PC-3 (cell line): ENCODE measurements at places on chromosomes 3 and 15. TPM values are rescaled to one million over a fixed set of nuclear protein-coding genes. Genes with fewer than 3 reads are reported as not detected.

TF gene
- not detected in 2 replicates for total RNA-seq

TGM4 gene
- 0.46 and 1.2 TPM in 2 replicates for total RNA-seq

NR2E3 gene
- total RNA-seq, result 0.35 and 0.77 TPM in 2 replicates

B2M gene
- 476 and 608 TPM in 2 replicates for total RNA-seq

IQCF5 gene
- not detected in 2 replicates for total RNA-seq

SLITRK3 gene
- total RNA-seq, result not detected in 2 replicates

FBXO40 gene
- not detected in 2 replicates for total RNA-seq

DNA sequence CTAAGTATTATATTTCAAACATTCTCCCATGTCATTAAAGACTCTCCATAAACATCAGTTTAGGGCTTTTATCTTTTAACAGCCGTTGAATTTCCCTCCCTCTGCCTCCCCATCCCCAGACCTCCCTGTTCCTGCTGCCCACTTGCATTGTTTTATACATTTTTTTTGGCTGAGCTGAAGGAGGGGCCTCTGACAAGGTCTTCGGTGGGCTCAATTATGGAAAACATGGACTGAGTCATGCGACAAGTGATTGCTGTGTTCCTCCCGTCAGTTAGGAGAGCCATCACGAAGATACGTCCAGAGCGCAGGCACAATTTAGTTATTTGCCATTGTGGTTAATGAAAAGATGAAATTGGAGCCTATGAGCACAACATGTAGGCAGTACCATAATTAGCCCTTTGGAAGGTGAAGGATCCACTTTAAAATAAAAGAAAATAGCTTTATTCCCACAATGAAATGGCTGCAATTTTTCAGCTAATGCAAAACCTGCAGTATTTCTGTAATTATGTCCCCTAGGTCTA lies 12.0 kb upstream of the NMNAT3 start:
- H3K27me3 ChIP-seq, result no peaks in the 10 kb centered on the region
- H3K36me3 ChIP-seq, result no peaks in the 10 kb centered on the region
- no peak overlapping the region for H3K27ac ChIP-seq
- H3K4me1 ChIP-seq, result no peaks in the 10 kb centered on the region
- no peak overlapping the region for H3K4me3 ChIP-seq

DNA sequence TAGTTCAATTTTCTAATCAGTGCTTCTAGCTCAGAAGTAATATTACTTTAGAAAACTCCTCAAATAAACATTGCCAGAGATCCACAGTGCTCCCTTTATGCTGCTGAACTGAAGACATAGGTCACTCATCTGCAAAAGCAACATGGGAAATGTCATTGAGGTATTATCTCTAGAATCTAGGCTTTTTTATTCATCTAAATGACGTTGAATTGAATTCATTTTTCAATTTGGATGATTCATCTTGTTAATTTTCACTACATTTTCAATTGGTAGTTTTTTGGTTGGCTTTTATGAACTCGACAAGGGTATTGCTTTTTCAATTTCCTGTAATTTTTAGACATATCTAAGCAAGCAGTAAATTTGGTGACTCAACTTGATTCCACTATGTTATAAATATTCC lies 275.4 kb downstream of the NFKBIZ start:
- peak overlapping the region; percentile 88 for H3K27ac ChIP-seq
- H3K36me3 ChIP-seq, result no peaks in the 10 kb centered on the region
- no peaks in the 10 kb centered on the region for H3K27me3 ChIP-seq
- peak; percentile 52 for DNase-seq
- H3K4me1 ChIP-seq, result peaks cover 37% of the 10 kb centered on the region

GRCh38 chr3:123621186-123621849 lies 36.5 kb upstream of the HACD2 start:
- H3K27ac ChIP-seq, result no peak overlapping the region
- DNase-seq, result no peak
- no peak overlapping the region for H3K4me3 ChIP-seq
- H3K27me3 ChIP-seq, result no peaks in the 10 kb centered on the region
- H3K36me3 ChIP-seq, result no peaks in the 10 kb centered on the region
- peaks cover 47% of the 10 kb centered on the region for H3K4me1 ChIP-seq

DNA sequence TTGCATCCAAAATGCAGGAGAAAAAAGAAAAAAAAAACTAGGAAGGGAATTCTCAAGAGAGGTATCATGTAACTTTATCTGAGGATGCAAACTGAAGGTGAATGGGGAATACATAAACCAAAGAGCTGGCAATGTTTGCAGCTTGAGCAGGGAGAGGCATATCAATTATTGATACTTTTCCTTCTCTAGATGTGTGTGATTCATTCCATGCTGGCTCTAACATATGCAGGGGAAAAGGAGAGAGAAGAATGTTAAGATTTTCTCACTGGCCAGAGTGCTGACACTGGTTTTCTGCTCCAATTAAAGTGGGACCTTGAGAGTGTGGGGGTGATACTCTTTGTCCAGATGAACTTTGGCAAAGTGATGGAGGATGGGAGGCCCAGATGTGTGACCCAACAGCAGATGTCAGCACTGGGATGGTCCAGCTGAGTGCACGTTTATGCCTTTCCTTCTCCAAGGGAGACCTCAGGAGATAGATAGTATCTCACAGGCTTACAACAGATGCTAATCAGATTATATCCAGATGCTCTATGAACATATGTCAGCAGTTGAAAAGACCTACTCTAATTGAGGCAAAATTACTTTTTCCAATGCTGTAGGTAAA lies 50.0 kb upstream of the PSMD6 start:
- no peaks in the 10 kb centered on the region for H3K27me3 ChIP-seq
- no peak for DNase-seq
- no peaks in the 10 kb centered on the region for H3K4me1 ChIP-seq
- no peaks in the 10 kb centered on the region for H3K36me3 ChIP-seq
- H3K4me3 ChIP-seq, result no peak overlapping the region
- H3K27ac ChIP-seq, result no peak overlapping the region

- H3K4me3 ChIP-seq, result no peak overlapping the region
- no peaks in the 10 kb centered on the region for H3K36me3 ChIP-seq
- H3K27ac ChIP-seq, result no peak overlapping the region
- DNase-seq, result no peak
- no peaks in the 10 kb centered on the region for H3K4me1 ChIP-seq
Measured at GRCh38 chr3:62882676-62883200, 7.5 kb upstream of the CADPS start.

GRCh38 chr3:119310071-119310470 lies 15.9 kb downstream of the ARHGAP31 start:
- H3K4me1 ChIP-seq, result peaks cover 32% of the 10 kb centered on the region
- peak overlapping the region; percentile 77 for H3K27ac ChIP-seq
- no peaks in the 10 kb centered on the region for H3K27me3 ChIP-seq
- H3K36me3 ChIP-seq, result no peaks in the 10 kb centered on the region
- peak; percentile 81 for DNase-seq
- H3K4me3 ChIP-seq, result no peak overlapping the region

- H3K4me1 ChIP-seq, result peaks cover 8% of the 10 kb centered on the region; the same call in 1 of the 2 replicates
- H3K4me3 ChIP-seq, result no peak overlapping the region
- peak; percentile 44 for DNase-seq
- no peaks in the 10 kb centered on the region for H3K27me3 ChIP-seq
- H3K27ac ChIP-seq, result no peak overlapping the region
- no peaks in the 10 kb centered on the region for H3K36me3 ChIP-seq
Measured at GRCh38 chr3:171542976-171543375, 82.8 kb upstream of the TNIK start.

DNA sequence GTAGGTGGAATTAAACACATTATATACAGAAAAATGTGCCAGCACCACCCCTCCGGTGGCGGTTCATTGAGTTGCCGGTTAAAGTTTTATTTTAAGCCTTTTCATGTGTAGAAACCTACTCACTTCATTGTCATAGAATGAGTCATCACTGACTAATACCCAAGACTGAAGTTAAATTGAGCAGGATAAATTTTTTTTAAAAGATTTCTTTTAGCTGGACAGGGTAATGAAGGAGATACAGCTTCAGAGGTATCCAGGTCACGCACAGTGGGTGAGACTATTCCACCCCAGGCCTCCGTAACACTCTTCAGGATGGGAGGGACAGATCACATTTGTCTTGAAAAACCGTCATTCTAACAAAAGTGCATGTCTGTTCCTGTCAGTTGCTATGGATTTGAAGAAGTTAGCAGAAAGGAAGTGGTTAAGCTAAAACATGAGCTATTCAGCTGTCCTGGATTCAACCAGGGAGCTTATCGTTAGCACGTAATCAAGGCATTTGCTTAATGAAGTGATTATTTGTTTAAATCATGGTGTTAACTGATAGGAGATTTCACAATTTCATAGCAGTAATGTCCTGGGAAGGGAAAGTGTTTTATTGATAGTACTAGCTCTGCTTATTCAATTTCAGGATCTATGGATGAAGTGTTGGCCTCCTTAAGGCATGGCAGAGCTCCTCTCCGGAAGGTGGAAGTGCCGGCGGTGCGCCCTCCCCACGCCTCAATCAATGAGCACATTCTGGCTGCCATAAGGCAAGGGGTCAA lies 23.4 kb downstream of the WHAMM start:
- H3K27me3 ChIP-seq, result no peaks in the 10 kb centered on the region
- peak overlapping the region; percentile 41; the same call in 1 of the 2 replicates for H3K4me3 ChIP-seq
- peak overlapping the region; percentile 87 for H3K27ac ChIP-seq
- peaks cover 22% of the 10 kb centered on the region for H3K4me1 ChIP-seq
- DNase-seq, result peak; percentile 93
- H3K36me3 ChIP-seq, result peaks cover 57% of the 10 kb centered on the region

GRCh38 chr15:34581043-34581365 lies 2.4 kb downstream of the GOLGA8B start:
- DNase-seq, result no peak
- no peaks in the 10 kb centered on the region for H3K27me3 ChIP-seq
- no peak overlapping the region for H3K4me3 ChIP-seq
- H3K4me1 ChIP-seq, result peaks cover 16% of the 10 kb centered on the region; the same call in 1 of the 2 replicates

- no peak for DNase-seq
- H3K27me3 ChIP-seq, result no peaks in the 10 kb centered on the region
- H3K4me1 ChIP-seq, result no peaks in the 10 kb centered on the region
- no peak overlapping the region for H3K27ac ChIP-seq
- no peaks in the 10 kb centered on the region for H3K36me3 ChIP-seq
Measured at GRCh38 chr3:61814674-61815073, 253.3 kb downstream of the PTPRG start.

- no peak overlapping the region for H3K4me3 ChIP-seq
- H3K27ac ChIP-seq, result no peak overlapping the region
- DNase-seq, result no peak
- H3K4me1 ChIP-seq, result peaks cover 9% of the 10 kb centered on the region; the same call in 1 of the 2 replicates
- no peaks in the 10 kb centered on the region for H3K36me3 ChIP-seq
- H3K27me3 ChIP-seq, result no peaks in the 10 kb centered on the region
Measured at GRCh38 chr15:78712797-78713515, 71.9 kb upstream of the CHRNB4 start.

- H3K4me3 ChIP-seq, result no peak overlapping the region
- DNase-seq, result no peak
- no peaks in the 10 kb centered on the region for H3K36me3 ChIP-seq
- H3K27ac ChIP-seq, result no peak overlapping the region
Measured at GRCh38 chr3:41653571-41654239, 308.2 kb downstream of the ULK4 start.

DNA sequence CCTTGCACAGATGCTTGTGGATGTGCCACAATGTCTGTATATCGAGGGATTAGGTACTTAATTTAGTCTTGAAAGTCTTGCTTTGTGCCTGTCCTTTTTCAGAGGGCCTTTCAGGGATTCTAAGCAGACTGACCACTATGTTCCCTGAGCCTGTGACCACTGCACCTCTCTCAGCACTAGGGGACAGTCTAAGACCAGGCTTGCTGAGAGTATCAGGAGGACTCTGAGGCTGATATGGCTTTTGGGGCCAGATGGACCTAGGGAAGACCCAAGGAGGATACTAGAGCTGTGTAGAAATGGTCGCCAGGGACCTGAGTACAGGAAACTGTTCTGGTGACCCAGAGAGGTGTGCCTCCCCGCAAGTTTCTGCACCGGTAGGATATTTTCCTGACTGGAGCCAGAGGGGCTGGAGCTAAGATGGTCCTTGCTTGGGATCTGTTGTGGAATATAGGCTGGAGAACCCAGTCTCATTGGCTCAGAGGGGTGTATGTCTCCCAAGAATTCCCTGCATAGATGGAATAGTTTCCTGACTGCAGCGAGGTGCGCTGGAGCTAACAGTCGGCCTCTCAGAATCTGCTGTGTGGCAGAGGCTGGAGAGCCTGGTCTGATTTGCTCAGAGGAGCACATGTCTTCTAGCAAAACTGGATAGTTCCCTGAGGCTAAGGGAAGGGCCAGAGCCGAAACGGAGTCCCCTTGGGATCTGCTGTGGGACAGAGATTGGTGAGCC lies 213.2 kb upstream of the DCBLD2 start:
- peaks cover 6% of the 10 kb centered on the region; the same call in 1 of the 2 replicates for H3K4me1 ChIP-seq
- H3K36me3 ChIP-seq, result no peaks in the 10 kb centered on the region
- no peak overlapping the region for H3K4me3 ChIP-seq
- no peak overlapping the region for H3K27ac ChIP-seq
- H3K27me3 ChIP-seq, result no peaks in the 10 kb centered on the region

DNA sequence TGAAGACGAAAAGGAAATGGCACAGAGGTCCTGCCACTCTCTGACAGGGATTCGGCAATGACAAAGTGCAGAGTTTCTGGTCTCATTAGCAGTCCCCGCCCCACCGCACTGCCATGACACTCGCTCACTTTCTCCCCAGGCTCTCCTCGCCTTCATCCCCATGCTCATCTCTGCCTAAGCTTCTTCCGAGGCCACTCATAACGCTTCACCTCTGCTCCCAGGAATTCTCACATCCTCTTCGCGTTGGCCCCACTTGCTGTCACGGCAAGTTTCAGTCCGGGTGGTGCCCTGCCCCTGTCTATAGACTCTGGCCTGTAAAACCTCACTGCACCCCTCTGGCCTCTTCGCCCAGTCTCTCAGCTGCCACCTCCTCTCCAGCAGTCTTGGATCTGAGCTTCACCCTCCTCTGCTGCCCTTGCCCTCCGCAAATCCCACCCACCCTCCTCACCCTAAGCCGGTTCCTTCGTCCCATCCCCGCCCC lies 654 bp downstream of the RUBCN start:
- H3K4me3 ChIP-seq, result peak overlapping the region; percentile 97
- H3K36me3 ChIP-seq, result no peaks in the 10 kb centered on the region
- H3K27ac ChIP-seq, result peak overlapping the region; percentile 7; the same call in 1 of the 2 replicates
- H3K4me1 ChIP-seq, result peaks cover 18% of the 10 kb centered on the region
- H3K27me3 ChIP-seq, result no peaks in the 10 kb centered on the region
